ENCODE measurements at places on chromosomes 2 and 18. TPM values are rescaled to one million over a fixed set of nuclear protein-coding genes. Genes with fewer than 3 reads are reported as not detected.

Gene METAP1D
- 32.4 TPM for total RNA-seq

Gene FOXD4L1
- total RNA-seq: 0.43 TPM

Gene ANKRD29
- 4.3 TPM for total RNA-seq

Gene FAP
- not detected for total RNA-seq
